ENCODE measurements at places on chromosomes 4 and X.

GRCh38 chr4:140297221-140297570 lies 76.2 kb upstream of the SCOC start:
- DNase-seq: no peak

GRCh38 chr4:14850455-14851097 lies 151.7 kb upstream of the CPEB2 start:
- DNase-seq: no peak

DNA sequence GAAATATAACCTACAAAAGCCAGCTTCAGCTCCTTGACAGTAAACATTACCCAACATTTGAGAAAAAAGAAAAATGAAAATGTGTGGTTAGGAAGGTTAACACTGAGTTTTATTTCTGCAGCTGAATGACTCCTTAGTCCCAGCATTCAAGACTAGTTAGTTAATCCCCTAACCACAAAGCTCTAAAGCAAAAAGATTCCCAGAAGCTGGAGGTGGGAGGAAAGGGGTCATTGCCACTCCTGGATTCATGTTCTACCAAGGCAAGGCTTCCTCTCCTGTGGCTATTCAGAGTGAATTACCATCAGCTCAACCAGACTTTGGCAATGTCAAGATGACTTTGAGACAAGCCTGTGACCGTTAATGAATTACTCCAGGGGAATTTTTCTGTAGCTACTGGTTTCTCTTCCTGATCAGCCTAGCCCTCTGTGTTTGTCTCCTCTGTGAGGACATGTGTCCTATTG lies 63.6 kb downstream of the HADH start:
- no peak for DNase-seq

DNA sequence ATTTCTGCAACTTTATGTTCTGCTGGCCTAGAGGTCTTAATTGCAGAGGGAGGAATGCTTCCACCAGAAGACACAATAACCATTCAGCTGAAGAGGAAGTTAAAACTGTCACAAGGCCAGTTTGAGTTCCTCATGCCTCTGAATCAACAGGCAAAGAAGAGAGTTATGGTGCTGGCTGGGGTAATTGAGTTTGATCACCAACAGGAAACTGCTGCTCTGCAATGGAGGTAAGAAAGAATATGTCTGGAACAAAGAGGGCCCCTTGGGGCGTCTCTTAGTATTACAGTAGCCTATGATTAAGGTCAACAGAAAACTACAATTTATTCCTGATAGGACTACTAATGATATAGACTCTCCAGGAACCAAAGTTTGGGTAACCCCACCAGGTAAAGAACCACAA lies 744.0 kb downstream of the FSTL5 start:
- DNase-seq: no peak

DNA sequence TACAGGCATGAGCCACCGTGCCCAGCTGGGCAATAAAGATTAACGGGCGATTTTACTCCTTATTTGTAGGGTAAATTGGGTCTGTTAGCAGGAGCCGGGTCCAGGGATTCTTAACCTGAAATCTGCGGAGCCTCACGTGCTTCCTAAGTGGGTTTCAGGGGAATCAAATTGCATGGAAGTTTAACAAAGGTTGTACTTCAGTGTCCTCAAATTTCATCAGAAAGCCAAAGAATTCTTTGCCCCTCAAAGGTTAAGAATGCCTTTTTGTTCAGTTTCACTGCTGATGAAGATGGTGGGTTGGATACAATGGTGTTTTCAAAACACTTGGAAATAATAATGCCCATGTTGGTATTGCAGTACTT lies 67.9 kb downstream of the AFF1 start:
- no peak for DNase-seq

DNA sequence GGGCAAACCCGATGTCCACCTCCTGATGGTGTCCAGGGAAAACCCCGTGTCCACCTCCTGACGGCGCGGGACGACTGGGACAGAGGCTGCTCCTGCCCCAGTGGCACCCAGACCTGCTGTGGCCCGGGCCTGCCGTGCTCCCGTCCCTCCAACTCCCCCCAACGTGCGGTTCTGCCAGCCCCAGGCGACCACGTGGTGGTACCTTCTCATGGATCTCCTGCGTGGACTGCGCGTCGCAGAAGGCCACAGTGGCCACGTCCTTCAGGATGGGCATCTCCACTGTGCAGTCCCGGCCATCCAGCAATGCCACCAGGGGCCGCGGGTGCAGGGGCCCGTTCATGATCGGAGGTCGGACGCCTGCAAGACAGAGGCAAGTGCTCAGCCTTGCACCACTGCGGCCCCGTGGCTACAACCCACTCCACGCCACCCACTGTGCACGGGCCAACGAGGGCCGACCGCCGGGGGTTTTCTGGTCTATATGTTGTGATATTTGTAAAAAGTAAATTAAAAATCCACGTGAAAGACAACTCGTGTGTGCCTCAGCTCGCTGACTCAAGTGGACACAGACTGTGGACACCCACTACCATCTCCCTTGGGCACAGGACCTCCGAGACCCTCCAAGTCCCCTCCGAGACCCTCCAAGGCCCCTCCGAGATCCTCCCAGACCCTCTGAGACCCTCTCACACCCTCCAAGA lies 10.8 kb downstream of the CTBP1 start:
- no peak for DNase-seq

GRCh38 chr4:54227256-54228055 lies 1.6 kb upstream of the PDGFRA start:
- no peak for DNase-seq

- DNase-seq: no peak
Measured at GRCh38 chr4:13918991-13919441, 291.5 kb upstream of the BOD1L1 start.

DNA sequence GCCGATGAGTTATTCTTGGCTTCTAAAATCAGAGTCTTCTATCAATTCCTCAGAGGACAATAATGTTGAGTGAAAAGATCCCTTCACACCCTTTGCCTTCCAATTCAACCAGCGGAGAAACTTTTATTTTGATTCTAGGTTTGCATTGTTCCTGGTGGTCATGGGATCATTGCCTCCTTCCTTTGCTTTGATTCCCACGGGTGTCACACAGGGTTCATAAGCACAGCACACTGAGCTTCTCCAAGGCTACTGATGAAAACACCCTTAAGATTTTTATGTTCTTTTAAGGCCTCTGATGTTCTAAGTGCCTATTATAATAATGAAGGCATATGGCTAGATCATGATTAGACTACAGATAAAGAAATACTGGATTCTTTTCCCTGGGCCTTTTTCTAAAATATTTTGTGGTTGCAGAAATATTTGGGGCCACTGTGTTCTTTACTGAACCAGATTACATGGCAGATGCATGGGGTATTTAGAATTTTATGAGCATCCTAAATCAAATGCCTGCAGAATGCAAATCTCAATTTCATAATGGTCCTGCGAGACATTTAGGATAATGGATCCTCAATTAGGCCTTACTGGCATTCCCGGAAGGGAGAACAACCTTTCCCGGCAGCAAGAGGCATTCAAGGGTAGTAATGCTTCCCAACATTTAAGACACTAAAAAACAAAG lies 43.9 kb upstream of the FGFBP2 start:
- no peak for DNase-seq

- no peak for DNase-seq
Measured at GRCh38 chr4:52507774-52508173, 151.3 kb downstream of the USP46 start.

GRCh38 chrX:13053171-13053570 lies 8.8 kb upstream of the FAM9C start:
- DNase-seq: no peak

DNA sequence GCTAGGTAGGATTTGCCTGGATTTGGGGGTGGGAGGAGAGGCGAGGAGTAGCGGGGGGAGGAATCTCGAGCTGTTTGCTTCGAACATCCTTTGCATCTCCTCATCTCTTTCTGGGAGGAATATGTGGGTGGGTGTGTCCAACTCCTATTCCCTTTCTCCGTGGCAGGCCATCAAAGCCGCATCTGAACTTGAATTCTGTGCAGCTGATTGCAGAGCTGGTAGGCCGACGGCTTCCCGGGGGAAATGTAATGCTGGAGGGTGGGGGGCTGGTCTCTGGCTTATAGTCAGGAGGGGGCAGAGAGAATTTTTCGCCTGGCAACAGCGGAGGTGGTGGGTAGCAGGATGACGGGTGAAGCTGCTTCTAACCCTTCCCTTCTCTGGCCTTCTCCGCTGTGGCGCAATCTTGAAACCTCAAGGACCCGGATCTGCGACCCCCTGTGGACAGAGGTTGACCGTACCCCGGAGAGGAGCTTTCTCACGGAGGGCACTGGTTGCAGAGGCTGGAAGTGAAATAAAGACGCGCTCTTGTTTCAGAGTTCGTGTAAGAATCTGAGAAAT lies 628 bp downstream of the ZCCHC12 start:
- no peak for DNase-seq

GRCh38 chrX:67781132-67781531 lies 237.3 kb downstream of the AR start:
- no peak for DNase-seq

DNA sequence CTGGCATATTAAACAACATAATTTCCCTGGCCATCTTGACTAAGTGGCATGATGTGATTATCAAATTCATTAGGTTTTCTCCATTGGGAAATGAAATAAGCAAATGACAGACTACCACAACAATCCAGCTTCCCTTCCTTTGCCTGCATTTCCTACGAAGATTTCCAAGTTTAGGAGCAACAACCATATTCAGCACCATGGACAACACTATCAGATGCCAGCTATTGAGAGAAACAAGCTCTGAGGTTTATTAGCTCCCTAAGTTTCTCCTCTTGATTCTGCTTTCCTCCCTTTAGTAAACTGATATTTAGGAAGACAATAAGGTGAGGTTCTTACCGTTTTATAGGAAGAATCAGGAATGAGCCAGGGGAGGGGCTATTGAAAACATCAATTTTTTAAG lies 36.2 kb downstream of the DCX start:
- no peak for DNase-seq

GRCh38 chr4:63795301-63795700 lies 613.9 kb downstream of the TECRL start:
- DNase-seq: no peak

GRCh38 chr4:6270636-6271121 lies 1.0 kb downstream of the WFS1 start:
- no peak for DNase-seq

- no peak for DNase-seq
Measured at GRCh38 chr4:121873604-121874003, 3.3 kb upstream of the BBS7 start.

DNA sequence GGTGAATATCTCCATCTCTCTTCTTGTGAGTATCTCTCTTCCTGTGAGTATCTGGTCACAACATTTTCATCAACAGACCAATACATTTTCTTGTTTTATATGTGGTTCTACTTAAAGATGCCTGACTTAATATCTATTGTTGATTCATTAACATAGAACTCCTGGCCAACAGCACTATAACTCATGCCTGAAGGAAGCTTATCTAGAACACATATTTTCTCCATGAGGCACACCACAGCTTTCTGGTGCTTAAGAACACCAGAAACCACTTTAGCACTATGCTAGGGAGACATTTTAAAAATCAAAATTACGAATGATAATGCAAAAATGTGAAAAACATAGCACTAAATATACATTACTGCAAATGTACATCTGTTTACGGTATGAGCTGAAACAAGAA lies 190.4 kb downstream of the GABRB1 start:
- DNase-seq: no peak

- DNase-seq: no peak
Measured at GRCh38 chr4:153634738-153635353, 49.2 kb upstream of the TLR2 start.

DNA sequence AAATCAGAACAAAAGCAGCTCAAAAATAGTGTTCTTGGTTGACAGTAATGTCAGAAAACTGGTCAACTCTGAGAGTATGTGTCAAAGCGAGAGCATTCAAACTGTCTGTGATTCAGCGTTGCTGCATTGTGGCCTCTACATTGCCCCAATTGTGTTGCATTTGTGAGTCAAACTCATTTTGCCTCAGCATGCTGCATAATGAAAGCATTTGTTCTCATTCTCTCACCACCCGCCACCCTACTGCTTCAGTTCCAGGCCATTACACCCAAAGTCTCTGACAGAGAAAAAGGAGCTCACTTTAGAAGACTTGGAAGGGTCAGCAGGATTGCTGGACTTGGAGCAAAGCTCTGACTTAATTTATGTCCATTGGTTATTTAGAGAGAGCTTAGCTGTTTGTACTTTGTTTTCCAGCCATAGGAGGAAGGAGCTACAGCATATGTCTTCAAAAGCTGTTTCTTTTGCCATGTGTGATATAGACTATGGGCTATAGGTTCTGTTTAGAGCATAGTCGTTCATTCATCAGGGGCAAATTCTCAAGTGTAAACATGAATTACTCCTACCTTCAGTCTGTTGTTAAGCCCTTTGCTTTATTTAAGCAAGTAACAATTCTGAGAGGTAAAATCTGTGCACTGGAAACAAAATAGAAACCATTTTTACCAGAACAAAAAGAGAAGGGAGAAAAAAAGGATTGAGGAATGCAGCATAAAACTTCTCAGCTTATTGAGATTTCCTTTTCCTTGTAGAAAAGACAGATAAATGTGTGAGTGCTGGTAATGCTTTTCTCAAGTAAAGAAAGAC lies 153.4 kb upstream of the ANK2 start:
- DNase-seq: no peak

Measured in activated naive CD4-positive, alpha-beta T cell treated with anti-CD3 and anti-CD28 coated beads, Interleukin-2, amount 10 ng/mL, durations not matched to agents 7 days and 5 days (primary cell).